ENCODE measurements at places on chromosomes 3 and 15.

DNA sequence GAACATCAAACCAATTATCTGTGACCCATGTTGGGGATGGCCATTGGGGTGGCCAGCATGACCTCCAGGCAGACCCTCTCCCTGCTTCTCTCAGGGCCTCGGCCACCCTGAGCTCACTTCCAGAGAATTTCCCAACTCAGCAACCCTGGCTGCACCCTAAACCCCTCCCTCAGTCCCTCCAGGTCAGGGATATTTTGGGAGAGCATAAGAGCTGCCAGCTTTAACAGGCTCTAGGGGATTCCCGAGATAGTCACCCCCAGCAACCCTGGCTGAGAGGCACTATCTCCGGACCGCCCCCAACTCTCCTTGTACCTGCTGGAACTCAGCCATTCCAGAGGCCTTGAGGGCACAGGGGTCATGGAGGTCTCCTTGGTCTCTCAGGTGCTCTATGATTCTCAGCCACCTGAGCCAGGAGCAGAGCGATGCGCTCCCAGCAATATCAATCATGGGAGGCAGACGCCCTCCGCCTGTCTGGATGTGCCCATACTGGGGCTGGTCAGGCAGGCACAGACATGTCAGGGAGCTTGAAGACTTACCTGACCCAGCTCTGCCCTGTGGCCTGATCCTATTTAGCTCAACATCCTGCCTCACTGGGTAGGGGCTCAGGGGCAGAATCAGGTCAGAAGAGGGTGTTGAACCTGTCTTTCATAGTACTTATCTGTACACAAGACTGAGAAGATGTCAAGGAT lies 34.9 kb upstream of the CILP start:
- DNase-seq = no peak

DNA sequence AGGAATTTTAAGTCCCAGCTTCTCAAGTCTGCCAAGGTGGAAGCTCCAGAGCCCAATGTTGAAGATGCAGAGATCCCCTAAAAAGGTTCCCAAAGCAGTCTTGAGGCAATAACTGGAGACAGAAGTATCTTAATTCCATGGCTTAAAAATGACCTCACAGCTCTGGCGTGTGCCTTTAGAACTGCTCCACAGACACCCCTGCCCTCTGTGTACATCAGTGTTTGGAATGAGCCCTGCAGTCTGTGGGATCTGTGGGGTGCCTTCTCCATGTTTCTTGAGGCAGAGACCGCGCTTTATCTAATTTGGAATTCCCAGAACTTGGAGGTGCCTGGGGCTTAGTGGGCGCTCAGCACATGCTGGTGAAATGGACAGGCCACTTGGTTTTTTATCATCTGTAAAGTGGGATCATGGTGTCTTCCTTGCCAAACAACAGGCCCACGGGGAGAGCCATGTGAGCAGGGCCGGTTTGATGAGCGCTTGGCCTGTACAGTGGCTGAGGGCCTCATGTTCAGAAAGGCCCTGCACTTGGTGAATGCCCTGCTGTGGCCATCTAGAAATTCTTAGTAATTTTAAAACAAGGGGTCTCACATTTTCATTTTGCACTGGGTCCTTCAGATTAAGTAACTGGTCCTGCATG lies 7.1 kb downstream of the ITGA11 start:
- no peak for DNase-seq

DNA sequence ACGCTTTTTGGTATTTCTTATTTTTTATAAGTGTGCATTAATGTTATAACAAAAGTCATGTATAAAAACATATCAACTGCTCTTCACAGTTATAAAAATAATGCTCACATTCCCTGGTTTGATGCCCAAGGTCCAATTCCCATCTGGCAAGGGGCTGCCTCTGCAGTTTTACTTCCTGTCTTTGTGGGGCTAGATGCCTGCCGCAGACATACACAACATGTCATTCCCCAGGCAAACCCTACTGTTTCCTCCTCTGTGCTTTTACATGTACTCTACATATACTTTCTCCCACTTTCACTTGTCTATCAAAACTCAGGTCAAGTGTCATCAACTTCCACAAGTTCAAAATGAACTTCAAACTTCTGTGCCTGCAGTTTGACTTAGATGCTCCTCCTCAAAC lies 60.5 kb upstream of the ETV5 start:
- DNase-seq = no peak

- no peak for DNase-seq
Observed at GRCh38 chr3:26623419-26624208, 1.0 kb downstream of the LRRC3B start.

GRCh38 chr3:16768014-16768413 lies 116.7 kb upstream of the PLCL2 start:
- DNase-seq = no peak

DNA sequence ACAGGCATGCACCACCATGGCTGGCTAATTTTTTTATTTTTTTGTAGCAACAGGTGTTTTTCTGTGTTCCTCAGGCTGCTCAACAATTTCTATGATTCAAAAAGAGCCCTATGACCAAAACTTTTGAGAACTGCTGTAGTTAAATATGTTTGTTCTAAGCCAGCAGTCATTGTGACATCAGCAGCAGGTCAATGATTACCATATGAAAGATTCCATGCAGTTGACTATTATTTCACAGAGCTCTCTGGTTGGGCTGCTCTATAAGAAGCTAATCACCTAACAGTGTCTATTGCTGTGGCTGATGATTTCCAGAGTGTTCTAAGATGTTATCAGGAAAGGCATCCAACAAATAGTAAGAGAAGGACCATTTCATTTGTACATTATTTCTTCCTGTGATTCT lies at the start of gene CCDC54:
Gene CCDC54 (plus strand): TSS at position 289 of the 400 bp plus-strand sequence. CDS start 149 bp downstream, outside the sequence.
- DNase-seq = no peak

DNA sequence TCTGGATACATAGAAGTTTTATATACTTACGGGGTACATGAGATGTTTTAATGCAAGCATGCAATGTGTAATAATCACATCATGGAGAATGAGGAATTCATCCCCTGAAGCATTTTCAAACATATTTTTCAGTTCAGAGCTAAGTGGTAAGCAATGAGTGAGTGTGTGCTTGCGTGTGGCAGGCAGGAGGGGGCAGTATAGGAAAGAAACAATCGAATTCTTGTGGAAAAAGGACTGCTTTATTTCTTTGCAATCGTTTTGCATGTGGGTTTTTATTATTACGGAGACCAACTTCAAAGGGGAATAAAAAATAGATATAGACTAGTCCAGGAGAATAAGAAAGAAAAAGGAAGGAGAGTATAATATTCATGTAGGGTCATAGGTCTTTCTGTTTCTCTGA lies 271.6 kb downstream of the CHL1 start:
- no peak for DNase-seq

GRCh38 chr3:146339349-146339748 lies 88.4 kb upstream of the PLSCR4 start:
- no peak for DNase-seq

- no peak for DNase-seq
Observed at GRCh38 chr3:107675233-107675900, 152.6 kb downstream of the BBX start.

DNA sequence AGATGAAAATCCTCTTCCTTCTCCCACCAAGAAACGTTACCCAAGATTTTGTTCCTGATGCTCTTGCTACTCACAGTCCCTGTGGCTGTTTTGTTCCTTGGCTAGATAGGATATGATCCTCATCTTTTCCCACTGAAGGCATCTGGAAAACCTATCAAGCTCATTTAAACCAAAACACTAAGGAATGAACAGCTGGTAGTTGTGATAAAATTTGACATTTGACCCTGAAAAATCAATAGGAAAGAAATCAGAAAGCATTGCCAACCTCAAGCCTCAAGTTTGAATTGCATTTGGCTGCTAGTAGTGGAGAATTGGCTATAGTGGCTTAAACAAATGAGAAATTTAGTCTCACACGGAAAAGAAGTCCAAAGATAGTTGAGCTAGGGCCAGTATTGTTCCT lies 170.6 kb upstream of the CHRM5 start:
- no peak for DNase-seq

- DNase-seq = no peak
Observed at GRCh38 chr3:197495499-197495898, 60.3 kb downstream of the BDH1 start.

DNA sequence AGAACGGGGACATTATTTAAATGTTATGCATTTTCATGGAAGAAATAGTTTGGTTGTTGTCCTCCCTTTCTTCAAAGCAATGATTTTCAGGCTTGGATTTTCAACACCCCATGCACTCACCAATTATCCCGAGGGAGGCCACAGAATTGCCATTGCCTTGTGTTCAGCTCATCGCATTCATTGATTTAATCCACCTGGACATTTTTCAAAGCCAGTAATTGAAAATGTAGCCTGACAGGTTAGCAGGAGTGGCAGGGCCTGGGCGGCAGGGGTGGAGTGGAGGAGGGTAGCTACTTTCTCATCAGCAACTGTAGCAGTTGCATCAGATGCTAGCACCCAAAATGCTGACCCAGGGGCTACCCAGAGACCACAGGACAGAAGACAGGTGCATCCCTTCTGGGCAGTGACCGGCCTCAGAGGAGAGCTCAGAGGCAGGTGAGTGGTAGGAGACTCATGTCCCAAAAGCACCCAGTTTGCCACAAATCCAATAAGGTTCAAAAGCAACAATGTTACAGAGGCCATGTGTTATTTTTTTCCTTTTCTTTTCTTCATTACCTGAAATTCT lies 242.4 kb downstream of the CD47 start:
- DNase-seq = no peak

- DNase-seq = no peak
Observed at GRCh38 chr15:64246364-64247189, 83.8 kb upstream of the PPIB start.

DNA sequence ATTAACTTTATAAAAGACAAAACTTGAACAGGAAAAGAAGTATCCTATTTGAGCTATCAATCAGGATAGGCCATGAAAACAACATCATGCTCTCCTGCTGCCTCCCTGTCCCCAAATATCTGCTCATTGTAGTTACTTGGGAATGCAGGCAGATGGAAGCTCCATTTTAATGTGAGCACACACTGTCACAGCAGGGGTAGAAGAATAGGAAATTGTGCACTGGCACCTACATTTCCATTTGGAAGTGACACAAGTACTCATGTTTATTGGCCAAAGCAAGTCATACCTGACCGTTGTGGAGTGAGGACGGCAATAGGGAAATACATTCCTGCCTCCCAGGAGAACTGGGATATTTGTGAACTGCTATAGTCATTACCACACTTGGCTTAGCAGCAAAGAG lies 52.4 kb downstream of the ASTE1 start:
- DNase-seq = no peak

DNA sequence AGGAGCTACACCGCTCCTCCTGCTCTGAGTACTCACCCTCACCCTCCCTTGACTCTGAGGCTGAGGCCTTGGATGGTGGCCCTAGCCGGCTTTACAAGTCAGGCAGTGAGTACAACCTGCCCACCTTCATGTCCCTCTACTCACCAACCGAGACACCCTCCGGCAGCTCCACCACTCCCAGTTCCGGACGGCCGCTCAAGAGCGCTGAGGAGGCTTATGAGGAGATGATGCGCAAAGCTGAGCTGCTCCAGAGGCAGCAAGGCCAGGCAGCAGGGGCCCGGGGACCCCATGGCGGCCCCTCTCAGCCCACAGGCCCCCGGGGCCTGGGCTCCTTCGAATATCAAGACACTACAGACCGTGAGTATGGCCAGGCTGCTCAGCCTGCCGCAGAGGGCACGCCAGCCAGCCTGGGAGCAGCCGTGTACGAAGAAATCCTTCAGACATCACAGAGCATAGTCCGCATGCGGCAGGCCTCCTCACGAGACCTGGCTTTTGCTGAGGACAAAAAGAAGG lies 21.2 kb upstream of the APEH start:
- no peak for DNase-seq

DNA sequence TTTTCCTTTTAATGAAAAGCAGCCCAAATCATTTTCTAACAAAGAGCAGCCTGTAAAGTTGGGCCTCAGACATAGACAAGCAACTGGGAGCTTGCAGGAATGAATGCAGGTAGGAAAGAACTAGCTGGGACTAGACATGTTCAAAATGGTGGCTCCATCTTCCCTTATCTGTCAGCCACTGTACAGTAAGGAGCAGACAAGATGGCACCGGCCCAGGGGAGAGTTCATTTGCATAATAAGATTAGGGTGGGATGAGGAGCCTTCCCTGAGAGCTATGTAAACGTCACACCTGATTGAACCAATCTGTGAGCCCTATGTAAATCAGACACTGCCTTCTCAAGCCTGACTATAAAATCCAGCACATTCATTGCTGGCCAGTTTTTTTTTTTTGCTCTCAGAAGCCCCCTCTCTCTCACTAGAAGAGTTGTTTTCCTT lies 59.7 kb upstream of the GK5 start:
- DNase-seq = no peak

DNA sequence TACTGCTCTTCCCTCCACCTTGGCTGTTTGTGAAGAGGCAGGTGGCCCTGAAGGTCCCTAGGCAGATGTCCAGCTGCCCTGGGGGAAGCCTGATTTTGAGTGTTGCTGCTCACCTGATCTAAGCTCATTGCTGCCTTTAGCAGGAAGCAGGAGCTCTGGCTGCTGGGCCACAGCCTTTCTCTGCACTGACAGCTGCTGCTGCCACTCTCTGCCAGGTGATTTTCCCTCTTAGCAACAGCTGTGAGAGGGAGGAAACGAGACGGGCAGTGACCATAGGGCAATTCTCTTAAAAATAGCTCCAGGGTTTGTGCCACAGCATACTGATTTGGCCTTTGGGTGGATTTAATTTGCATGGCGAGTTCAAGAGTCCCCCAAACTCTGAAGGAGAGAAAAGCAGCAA lies 415.8 kb upstream of the SEMA6D start:
- no peak for DNase-seq

DNA sequence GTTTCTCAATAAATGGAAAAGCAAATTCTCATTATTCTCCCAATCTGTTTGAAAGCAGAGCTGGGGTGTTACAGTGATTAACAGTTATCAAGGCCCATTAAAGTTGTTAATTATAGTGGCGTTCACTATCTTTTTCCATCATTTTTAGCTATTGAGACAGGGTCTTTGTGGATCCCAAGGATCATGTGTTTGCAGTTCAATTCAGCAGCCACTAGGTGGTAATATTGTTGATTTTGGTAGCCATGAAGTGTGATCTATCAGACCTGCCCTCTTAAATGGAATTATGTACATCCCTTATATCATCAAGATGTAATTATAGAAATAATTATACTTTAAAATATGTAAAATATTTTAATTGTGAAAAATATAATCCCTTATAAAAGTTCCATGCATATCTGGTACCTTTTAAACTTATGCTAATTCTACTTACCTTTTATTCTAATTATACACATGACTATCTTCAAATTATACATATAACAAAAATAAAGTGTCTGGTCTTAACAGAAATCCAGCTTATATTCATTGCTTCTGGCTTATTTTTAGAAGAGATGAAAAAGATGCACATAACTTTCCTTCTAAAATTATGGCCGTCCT lies 126.4 kb downstream of the GREM1 start:
- no peak for DNase-seq

DNA sequence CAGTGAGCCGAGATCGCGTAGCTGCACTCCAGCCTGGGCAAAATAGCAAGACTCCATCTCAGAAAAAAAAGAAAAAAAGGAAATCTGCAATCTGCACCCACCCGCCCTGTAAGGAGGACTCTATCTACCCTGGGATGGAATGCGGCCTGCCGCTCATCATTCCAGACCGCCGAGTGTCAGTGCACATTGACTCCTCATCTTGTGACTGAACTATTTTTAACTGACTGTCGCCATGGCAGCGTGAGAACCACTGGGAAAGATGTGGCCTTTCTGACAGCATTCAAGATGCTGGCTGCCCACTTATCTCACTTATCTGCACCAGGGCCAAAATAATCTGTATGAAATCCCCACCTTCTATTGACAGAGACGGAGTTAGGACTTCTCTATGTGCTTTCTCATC lies 38.8 kb upstream of the ANKRD34C start:
- no peak for DNase-seq

- no peak for DNase-seq
Observed at GRCh38 chr15:77800305-77800704, 167.6 kb upstream of the LINGO1 start.
